Stimulated activated CD4-positive, alpha-beta T cell treated with anti-CD3 and anti-CD28 coated beads, TNF-alpha, amount 100 ng/mL, for 24 hours (primary cell): ENCODE measurements at places on chromosomes 5 and 9.
A peak's percentile ranks its signal among the peaks of the same experiment; 100 is the strongest.

GRCh38 chr9:132562306-132562573 is 20.2 kb upstream of the BARHL1 start:
- DNase-seq = no peak

- DNase-seq = no peak
Observed at GRCh38 chr5:177089127-177089526, 2.4 kb downstream of the FGFR4 start.

GRCh38 chr5:8508231-8508630 is 639.3 kb downstream of the MTRR start:
- DNase-seq = no peak

- DNase-seq = peak; percentile 35
Observed at GRCh38 chr5:132641241-132641723, 16.7 kb upstream of the IL13 start.

- DNase-seq = no peak
Observed at GRCh38 chr5:128196791-128197190, 113.2 kb downstream of the SLC12A2 start.

- no peak for DNase-seq
Observed at GRCh38 chr5:110401881-110402280, 324.6 kb downstream of the TMEM232 start.

GRCh38 chr5:164376843-164377242 is 871.4 kb downstream of the MAT2B start:
- no peak for DNase-seq

- no peak for DNase-seq
Observed at GRCh38 chr5:93307557-93307956, 273.5 kb downstream of the NR2F1-AS1 start.

- no peak for DNase-seq
Observed at GRCh38 chr9:100739666-100740065, 161.8 kb downstream of the CAVIN4 start.

DNA sequence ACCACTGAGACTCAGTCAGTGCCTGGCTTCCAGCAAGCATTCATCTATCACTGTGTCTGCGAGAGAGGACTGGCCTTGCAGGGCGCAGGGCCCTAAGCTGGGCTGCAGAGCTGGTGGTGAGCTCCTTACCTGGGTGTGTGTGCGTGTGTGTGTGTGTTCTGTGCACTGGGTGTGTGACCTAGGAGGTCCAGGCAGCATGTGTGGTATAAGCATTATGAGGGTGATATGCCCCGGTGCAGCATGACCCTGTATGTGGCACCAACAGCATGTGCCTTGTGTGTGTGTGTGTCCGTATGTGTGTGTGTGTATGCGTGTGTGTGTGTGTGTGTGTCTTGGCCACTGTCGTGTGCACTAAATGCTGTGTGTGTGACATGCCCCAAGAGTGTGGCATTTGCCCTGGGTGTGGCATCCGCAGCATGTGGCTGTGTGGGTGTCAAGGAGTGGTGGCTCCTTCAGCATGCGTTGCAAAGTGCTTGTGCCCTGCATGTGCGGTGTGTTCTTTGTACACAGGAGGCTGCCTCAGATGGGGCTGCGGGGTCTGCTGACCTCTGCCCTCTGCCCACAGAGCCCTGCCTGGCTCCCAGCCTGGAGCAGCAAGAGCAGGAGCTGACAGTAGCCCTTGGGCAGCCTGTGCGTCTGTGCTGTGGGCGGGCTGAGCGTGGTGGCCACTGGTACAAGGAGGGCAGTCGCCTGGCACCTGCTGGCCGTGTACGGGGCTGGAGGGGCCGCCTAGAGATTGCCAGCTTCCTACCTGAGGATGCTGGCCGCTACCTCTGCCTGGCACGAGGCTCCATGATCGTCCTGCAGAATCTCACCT is 3.3 kb downstream of the FGFR4 start:
- DNase-seq = no peak

DNA sequence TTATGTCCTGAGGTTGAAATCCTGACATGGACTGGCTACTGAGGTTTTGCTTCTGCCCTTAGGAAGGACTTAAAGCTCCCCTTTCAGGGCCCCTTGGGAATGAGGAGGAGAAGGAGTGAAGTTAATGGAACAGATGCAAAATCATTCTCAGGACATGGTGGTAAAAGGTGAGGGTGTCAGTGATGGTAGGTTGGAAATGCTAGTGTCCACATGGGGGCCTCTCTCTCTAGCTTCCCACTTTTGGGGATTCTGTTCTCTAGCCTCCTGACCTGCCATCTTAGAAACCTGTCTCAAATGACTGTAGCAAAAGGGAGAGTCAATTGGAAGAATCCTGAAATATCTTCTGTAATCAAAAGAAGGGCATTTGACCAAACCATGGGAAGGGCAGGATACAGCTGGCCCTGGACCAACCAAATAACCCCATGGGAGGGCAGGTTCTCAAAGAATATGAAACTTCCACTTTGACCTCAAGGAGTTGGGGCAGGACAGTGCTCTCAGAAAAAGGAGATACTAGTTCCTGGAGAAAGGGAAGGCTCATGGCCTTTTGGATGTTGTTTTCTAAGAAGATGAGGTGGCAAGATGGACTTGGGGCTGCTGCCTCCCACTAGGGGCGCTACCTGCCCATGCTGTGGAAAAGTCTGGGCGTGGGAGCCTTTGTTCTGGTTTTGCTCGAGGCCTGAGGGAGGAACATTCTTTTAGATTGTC is 21.2 kb upstream of the MLANA start:
- DNase-seq = no peak

DNA sequence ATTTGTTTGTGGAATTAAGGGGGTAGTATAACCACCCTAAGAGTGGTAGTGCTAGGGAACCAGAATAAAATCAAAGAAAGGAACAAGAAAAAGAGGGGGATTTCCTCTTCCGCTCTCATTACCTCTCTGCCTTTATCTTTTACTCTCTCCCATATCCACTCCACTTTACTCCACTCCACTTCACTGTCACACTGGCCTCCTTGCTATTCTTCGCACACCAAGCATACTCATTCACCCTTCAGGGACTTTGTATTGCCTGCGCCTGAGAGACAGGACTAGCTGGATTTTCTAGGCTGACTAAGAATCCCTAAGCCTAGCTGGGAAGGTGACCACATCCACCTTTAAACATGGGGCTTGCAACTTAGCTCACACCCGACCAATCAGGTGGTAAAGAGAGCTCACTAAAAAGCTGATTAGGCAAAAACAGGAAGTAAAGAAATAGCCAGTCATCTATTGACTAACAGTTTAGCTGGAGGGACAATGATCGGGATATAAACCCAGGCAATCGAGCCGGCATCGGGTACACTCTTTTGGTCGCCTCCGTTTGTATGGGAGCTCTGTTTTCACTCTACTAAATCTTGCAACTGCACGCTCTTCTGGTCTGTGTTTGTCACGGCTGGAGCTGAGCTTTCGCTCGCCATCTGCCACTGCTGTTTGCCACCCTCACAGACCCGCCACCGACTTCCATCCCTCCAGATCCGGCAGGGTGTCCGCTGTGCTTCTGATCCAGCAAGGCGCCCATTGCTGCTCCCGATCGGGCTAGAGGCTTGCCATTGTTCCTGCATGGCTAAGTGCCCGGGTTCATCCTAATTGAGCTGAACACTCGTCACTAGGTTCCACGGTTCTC is 121.8 kb downstream of the FAM170A start:
- no peak for DNase-seq

DNA sequence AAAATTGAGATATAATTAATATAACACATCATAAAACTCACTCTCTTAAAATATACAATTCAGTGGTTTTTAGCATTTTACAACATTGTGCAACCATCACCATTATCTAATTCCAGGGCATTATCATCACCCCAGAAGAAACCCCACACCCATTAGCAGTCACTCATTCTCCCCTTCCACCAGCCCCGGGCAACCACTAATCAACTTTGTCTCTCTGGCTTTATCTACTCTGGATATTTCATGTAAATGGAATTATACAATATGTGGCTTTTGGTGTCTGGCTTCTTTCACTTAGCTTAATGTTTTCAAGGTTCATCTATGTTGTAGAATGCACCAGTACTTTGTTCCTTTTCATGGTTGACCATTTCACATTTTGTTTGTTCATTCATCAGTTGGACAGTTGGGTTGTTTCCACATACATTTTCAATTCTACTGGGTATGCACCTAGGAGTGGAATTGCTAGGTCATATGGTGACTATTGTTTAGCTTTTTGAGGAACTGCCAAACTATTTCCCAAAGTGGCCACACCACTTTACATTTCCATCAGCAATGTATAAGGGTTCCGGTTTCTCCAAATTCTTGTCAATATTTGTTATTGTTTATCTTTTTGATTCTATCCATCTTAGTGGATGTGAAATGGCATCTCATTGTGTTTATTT is 62.4 kb downstream of the MARCHF3 start:
- no peak for DNase-seq

GRCh38 chr9:79685577-79685976 is 113.8 kb downstream of the TLE4 start:
- no peak for DNase-seq

GRCh38 chr9:124724415-124725067 is 46.6 kb downstream of the NR6A1 start:
- DNase-seq = no peak

- no peak for DNase-seq
Observed at GRCh38 chr9:122309861-122310260, 45.2 kb downstream of the MRRF start.

GRCh38 chr5:66633754-66634153 is 37.6 kb downstream of the MAST4 start:
- DNase-seq = no peak

DNA sequence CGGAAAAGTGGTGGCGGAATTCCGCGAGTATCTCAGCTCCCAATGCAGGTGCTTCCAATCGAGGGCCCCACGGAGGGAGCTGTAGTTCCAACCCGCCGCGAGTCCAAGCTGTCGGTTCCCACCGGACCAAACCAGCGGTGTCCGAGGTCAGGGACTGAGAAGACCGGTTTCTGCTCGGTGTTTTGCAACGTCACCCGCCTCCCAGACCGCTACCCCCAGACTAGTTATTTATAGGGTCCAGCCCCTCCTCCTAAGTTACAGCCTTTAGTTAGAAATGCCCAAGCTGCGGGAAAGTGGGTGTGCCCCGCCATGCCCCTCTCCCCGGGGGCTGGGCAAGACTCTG is 677 bp upstream of the MYORG start:
- DNase-seq = no peak

GRCh38 chr5:33891446-33891787 is 373 bp downstream of the ADAMTS12 start:
- DNase-seq = no peak

GRCh38 chr9:131260751-131261452 is 15.4 kb downstream of the FAM78A start:
- DNase-seq = no peak

- DNase-seq = no peak
Observed at GRCh38 chr5:1278656-1279442, 16.0 kb downstream of the TERT start.

DNA sequence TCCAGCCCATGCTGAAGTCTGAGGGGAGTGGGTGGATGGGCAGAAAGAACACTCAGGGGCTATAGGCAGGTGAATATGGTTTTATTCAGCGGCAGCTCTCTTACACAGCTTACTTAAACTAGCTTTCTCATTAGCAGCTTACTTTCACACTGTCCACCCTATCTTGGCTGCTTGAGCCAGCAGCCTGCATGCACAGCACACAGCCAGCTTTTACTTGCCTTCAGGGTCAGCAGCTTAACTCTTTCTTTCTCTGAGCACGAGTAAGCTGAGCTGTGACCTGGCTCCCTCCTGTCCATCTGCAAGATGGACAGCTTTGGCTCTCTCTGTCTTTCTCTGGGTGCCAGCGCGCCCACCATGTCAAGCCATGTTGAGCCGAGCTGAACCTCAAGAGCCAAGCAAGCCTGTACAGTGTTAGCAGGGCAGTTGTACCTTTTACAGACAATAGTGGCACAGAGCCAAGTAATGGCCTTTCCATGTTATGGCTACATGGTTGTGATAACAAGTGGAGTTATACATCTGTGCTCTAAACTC is 1054.9 kb downstream of the PTPRD start:
- no peak for DNase-seq

DNA sequence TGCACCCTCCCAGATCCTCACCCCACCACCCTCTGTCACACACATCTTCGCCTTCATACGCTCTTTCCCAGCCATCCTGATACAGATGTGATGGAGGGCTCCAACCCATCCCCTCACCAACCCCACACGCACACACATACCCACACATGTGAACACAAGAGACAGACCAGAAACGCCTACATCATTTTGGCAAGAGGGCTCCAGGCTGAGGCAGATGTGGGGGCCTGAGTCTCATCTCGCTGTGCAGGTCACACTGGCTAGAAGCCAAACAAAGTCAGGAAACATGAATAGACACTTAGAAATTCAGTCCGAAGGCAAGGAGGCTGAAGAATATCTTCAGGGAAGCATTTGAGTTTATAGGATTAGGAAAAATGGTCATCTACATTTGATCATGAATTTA is 6.2 kb downstream of the PRDM12 start:
- DNase-seq = no peak

DNA sequence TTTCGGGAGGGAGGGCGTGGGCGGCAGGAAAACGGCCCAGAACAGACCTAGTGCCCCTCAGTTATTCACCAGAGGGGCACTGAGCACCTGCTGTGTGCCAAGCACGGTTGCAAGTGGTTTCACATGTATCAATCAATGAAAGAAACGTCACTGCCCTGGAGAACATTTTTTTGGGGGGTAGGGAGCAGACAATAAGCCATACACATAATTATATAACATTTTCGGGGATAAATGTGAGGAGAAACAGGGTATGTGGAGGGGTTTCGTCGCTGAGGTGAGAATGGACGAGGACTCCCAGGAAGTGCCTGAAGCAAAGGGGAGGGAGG is 444 bp upstream of the ZNF354A start:
- peak; percentile 7 for DNase-seq
